ENCODE measurements at places on chromosomes 5 and 9. TPM values are rescaled to one million over a fixed set of nuclear protein-coding genes. Genes with fewer than 3 reads are reported as not detected.

The MAMDC2 gene
- total RNA-seq, result not detected

The PRDM9 gene
- total RNA-seq, result not detected

The DTWD2 gene
- total RNA-seq, result 3.7 TPM

The ZDHHC21 gene
- 7.3 TPM for total RNA-seq

The HSD17B3 gene
- total RNA-seq, result 0.69 TPM

The LRRC19 gene
- not detected for total RNA-seq

The NPR3 gene
- total RNA-seq, result not detected

The NMUR2 gene
- not detected for total RNA-seq

The CCL21 gene
- not detected for total RNA-seq

The CSF2 gene
- 1.1 TPM for total RNA-seq

The ACSL6 gene
- 34.6 TPM for total RNA-seq

The SLC28A3 gene
- 0.06 TPM for total RNA-seq

The FGF1 gene
- not detected for total RNA-seq

The TXNDC15 gene
- 37.7 TPM for total RNA-seq
